ENCODE measurements at places on chromosomes 6 and 20.

- no peak for DNase-seq
Measured at GRCh38 chr6:139457476-139457875, 83.0 kb upstream of the CITED2 start.

GRCh38 chr6:28696167-28696566 is 170.5 kb downstream of the GPX5 start:
- no peak for DNase-seq

- peak; percentile 56 for DNase-seq
Measured at GRCh38 chr6:123380257-123380656, 256.5 kb downstream of the TRDN start.

- no peak for DNase-seq
Measured at GRCh38 chr20:62876902-62877816, 15.5 kb upstream of the TCFL5 start.

- no peak for DNase-seq
Measured at GRCh38 chr20:56376331-56376730, 15.7 kb downstream of the AURKA start.

DNA sequence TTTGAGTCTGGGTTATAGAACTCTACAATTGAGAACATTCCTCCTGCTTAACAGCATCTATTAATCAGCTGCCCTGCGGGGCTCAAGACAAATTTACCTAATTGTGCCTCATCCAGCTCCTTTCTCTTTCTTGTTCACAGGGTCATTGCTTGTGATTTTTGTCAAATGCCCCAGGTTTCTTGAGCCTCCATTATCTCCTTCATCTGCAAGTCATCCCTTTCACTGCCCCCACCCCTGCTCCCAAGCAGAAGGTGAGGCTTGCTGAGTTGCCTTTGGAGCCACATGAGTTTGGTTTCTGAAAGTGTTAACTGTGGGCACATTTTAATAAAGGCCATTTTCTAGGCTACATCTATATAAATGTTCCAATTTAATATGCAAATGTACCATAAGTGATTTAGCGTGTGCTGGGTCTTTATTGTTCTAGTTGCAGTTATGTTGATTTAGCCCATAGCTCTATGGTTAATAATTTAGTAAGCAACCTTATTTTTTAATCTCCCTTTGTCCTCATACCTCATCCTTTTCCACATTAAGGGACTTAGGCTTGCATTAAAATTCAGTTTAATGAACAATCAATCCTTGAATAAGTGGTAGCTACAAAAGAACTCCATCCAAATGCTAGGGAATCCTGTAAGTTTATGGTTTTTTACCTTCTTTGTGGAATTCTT is 56.1 kb downstream of the VSTM2L start:
- DNase-seq = no peak

- DNase-seq = peak; percentile 50
Measured at GRCh38 chr6:2952557-2953095, 18.7 kb downstream of the SERPINB6 start.

- no peak for DNase-seq
Measured at GRCh38 chr6:142055219-142055618, 77.5 kb upstream of the GJE1 start.
